ENCODE measurements at places on chromosomes 6 and 20. TPM values are rescaled to one million over a fixed set of nuclear protein-coding genes. Genes with fewer than 3 reads are reported as not detected.

The TNNC2 gene
- total RNA-seq: 0.12 TPM

The AKAP12 gene
- 114 TPM for total RNA-seq

The OR2W1 gene
- total RNA-seq: not detected

The SNAI1 gene
- total RNA-seq: 0.11 TPM

The ALDH8A1 gene
- total RNA-seq: not detected

The SPAG4 gene
- 12.7 TPM for total RNA-seq

Data from uterine smooth muscle cell (primary cell).